ENCODE measurements at places on chromosomes 4 and X. TPM values are rescaled to one million over a fixed set of nuclear protein-coding genes. Genes with fewer than 3 reads are reported as not detected.

GRCh38 chr4:181432335-181432734, 810.9 kb upstream of the TENM3 start:
- DNase-seq: no peak

- no peak for DNase-seq
Measured at GRCh38 chrX:7378406-7378805, 230.5 kb upstream of the PUDP start.

The SSX1 gene
- not detected for total RNA-seq

DNA sequence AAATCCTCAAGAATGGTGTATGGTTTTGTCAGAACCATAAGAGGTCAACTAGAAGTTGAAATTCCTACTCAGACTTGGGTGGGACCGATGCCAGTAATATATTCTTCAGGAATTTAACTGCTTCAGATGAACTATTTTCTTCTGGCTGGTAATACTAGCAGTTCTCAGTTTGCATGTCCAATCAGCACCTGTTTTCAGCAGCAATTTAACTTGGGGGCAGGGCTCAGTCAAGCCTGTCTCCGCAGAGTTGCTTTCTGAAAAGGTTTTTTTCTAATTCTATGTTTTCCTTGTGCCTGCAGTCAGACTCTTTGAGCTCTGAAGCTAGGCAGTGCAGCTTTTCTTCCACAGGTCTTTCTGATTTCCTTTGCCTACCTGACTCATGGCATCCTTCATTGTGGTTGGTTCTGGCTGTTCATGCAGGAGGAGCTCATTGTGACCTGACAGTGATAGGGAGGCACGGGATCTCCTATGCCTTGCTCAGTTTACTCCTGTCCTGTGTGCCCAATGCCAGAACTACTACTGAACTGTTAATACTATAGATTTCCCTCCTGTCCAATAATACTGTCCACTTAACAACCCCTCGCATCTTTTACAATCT, 17.3 kb upstream of the FMR1 start:
- DNase-seq: no peak

DNA sequence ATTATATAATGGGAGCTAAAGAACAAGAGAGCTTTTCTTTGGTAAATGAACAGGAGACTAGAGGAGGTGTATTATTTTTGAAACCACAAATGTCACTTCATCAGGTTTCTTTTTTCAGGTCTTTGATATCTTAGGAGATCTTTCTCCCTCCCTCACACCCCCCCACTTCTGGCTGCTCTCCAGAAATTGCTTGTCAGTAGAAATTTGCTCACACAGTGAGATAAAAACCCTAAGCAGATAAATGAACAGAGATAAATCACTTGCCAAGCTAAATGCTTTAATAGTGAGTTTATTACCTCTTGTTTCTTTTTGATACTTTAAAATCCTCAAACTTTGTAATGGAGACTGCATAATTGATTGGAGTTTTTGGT, 421.2 kb upstream of the TENM3 start:
- no peak for DNase-seq

GRCh38 chrX:10070714-10071436, 85.9 kb upstream of the CLCN4 start:
- no peak for DNase-seq

DNA sequence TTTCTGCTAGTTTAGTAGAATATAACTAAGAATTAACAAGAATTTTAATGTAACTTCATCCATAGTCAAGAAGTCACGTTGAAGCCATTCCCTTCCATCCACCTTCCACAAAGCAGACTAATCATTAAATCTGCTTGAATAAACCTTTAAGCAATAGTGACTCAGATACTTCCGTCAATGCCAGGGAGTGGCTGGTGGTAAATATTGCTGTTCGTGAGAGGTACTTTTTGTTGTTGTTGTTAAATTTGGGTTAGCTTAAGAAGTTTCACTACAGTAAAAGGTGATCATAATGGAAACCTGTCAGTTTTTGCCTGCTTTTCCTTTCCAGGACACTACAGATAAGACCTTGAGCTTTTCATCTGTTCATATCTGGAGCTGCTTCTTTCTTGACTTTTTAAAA, 316.3 kb downstream of the TMA16 start:
- no peak for DNase-seq

DNA sequence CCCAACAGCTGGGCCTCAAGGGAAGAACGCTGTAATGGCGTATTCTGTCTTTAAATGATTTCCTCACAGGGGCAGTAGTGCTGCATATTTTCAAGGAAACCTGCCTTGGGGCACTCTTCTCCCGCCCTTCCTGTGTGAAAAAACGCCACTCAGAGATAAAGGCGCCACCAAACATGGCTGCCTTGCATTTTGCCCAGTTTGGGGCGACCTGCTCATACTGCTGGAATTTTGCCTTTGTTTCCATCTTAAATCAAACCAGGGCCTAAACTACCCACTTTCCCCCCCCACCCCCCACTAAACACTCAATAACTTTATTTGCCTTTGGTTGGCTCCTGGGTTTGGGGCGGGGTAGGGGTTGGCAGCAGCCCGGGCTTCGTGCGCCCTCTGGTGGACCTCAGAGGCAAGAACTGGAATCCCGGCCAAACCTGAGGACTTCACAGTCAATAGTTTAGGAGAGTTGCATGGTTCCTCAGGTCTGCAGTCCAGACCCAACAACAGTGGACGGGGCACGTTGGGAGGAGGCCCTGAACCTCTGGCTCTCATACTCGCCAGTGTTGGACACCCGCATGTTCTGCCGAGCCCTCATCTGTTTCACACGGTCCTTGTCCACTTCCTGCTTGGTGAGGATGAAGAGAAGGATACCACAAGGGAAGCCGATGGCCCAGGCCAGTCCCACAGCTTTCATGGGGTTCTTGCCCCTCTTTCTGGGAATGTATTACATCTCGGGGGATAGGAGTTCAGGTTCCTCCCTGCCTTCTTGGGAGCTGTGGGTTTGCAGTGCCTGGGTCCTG, 220.1 kb upstream of the STK26 start:
- peak; percentile 88 for DNase-seq

- DNase-seq: peak; percentile 49
Measured at GRCh38 chr4:1164040-1164439, 8.3 kb downstream of the SPON2 start.

The CFAP99 gene
- under 0.01 TPM for total RNA-seq

- DNase-seq: peak; percentile 49
Measured at GRCh38 chr4:122086338-122087065, 65.6 kb upstream of the BLTP1 start.

GRCh38 chr4:8594097-8595038, 1.8 kb downstream of the CPZ start:
- peak; percentile 99 for DNase-seq

The C4orf51 gene
- not detected for total RNA-seq

DNA sequence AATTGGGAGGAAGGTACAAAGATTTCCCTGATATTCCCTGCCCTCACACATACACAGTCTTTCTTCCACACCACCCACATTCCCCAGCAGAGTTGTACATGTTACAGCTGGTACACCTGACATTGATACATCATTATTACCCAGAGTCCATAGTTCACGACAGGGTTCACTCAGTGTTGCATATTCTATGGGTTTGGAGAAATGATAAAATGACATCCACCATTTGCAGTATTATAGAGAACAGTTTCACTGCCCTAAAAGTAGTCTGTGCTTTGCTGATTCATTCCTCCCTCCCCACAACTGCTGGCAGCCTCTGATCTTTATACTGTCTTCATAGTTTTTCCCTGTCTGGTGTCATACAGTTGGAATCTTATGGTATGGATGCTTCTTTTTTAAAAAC, 15.0 kb downstream of the AGA start:
- DNase-seq: no peak

The RENBP gene
- total RNA-seq: 6.5 TPM

The RNF4 gene
- 68.8 TPM for total RNA-seq

GRCh38 chrX:118100091-118100490, 16.5 kb downstream of the KLHL13 start:
- no peak for DNase-seq

DNA sequence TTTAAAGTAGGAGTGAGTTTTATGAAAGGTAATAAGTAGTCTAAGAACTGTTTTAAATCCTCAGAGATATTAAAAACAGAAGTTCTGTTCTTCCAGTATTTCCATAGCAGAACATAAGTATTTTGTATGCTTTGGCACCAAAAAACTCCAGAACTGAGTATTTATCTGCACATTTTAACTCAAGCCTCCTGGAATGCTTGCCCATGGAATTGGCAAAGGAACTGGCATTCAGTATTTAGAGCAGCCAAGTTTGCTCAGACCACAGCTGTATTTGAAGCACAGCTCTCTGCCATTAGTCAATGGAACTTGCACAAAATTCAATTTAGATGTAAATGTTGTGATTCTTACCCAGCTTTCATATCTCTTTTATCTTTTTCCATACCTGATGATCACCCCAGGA, 42.2 kb downstream of the NDNF start:
- DNase-seq: no peak

DNA sequence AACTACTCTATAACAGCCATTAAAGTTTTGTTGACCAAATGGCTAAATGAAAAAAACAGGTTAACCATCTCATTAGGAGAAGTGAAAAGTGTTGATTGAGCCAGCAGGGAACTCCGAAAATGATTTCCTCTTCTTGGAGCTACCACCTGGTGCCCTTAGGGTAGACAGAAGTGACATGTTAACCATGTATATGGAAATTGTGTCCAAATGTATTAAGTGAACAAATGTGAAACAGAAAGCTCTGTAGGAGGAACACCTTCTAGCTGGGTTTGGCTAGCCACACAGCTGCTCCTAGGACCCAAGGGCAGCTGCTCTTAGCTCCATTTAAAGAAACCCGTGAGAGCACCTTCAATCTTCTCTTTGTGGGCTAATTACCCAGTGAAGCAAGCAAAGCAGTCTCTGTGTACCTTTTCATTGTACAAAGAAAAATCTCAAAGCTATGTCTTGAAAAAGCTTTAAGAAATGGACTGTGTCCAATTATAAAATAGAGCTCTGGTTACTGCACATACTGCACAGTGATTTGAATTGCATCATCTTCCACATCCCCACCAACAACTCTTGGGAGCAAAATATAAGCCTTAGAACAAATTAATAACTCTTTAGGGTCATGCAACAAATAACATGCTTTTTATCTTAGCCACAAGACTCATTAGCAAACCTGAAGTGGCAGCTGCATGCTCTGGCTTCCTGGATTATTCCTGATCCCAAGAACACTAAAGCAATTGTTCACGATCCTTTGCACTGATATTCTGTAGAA, 59.2 kb upstream of the PARM1 start:
- no peak for DNase-seq

DNA sequence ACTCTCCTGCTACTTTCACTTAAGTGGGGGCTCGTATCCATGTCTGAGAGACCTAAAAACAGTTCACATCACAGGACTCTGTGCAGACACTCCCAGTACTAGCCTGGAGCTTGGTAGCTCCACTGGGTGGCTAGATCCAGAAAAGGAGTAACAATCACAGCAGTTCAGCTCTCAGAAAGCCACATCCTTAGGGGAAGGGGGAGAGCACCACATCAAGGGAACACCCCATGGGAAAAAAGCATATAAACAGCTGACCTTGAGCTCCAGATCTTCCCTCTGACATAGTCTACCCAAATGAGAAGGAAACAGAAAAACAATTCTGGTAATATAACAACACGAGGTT, 175.8 kb downstream of the FAM13A start:
- no peak for DNase-seq

DNA sequence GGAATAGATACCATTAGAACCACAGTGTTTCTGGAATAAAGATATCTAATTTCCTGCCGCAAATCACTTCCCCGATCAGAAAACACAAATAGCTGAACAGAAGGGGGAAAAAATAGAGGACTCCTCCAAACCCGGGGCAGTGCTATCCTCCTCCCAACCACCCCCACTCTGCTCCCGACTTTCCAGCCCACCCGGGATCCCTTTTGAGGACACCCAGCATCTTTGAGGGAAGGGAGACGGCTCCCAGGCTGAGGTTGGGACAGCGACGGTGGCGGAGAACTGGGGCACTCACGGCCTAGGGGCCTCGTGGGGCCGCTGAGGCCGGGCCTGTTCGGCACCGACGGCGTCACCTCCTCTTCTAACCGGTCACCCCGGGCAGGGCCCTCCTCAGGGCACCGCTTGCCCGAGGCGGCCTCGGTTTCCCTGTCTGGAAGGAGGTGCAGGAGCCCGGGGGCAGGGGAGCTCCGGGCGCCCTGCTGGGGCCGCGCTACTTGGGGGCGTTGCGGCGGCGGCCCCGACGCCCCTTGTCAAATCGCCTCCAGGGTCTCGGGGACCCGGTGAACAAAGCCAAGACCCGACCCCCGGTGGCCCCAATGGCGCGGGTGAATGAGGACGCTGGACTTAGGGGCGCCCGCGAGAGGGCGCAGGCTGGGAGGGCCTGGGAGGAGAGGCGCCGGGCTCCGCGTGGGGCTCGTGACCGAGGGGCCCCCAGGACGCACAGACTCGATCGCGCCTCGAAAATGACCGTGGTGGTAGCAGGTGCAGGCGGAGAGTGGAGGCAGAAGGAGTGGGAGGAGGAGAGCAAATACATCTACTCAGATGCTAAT, 6.9 kb upstream of the ARX start:
- DNase-seq: no peak

- DNase-seq: peak; percentile 81
Measured at GRCh38 chr4:138736362-138736761, 279.2 kb upstream of the NOCT start.

The WAS gene
- total RNA-seq: 0.36 TPM

DNA sequence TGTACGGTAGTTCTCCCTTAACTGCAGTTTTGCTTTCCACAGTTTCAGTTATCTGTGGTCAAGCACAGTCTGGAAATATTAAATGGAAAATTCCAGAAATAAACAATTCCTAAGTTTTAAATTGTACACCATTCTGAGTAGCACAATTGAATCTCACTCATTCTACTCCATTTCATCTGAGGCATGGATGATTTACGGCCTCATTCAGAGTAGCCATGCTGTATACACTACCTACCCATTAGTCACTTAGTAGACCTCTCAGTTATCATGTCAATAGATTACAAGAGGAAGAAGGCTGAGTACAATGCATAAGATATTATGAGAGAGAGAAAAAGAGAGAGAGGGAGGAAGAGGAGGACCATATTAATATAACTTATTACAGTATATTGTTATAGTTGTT, 77.5 kb downstream of the ENOX2 start:
- no peak for DNase-seq

DNA sequence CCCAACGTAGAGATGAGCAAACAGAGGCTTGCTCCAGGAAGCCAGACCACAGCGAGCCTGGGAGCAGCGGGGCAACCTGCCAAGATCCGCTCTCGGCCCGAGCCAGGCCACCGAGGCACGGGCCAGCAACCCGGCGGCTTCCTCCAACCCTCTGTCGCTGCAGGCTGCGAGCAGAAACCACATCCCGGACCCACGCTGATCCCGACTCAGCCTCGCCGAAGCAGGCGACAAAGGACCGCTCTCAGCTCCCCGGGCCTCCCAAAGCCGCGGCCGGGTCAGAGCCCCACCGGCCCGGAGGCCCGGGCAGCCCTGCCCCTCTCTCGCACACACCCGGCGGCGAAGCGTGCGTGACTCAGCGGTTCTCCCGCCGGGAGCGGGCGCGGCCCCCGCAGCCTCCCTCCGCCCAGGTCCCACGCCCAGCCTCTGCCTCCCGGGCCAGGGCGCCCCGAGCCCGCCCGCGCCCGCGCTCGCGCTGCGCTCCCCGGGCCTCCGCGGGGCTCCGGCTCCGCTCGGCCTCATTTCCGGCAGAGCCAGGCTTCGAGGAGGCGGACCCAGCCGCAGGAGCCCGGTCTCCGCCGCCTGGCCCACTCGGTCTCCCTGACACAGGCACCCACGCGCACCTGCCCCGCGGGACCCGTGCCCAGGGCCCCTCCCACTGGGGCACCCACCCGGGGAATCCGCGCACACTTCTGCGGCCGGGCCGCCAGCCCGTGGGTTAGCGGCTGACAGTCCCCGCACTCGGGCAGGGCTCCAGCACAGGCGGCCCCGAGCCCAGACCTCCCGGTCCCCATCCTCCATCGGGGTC, 1.7 kb downstream of the PPP2R2C start:
- peak; percentile 96 for DNase-seq

The GPR82 gene
- total RNA-seq: not detected
